Activated CD8-positive, alpha-beta memory T cell treated with anti-CD3 and anti-CD28 coated beads for 24 hours (primary cell): ENCODE measurements at places on chromosomes 3 and 15.

- no peak for DNase-seq
Measured at GRCh38 chr3:151568184-151568583, 107.3 kb upstream of the IGSF10 start.

DNA sequence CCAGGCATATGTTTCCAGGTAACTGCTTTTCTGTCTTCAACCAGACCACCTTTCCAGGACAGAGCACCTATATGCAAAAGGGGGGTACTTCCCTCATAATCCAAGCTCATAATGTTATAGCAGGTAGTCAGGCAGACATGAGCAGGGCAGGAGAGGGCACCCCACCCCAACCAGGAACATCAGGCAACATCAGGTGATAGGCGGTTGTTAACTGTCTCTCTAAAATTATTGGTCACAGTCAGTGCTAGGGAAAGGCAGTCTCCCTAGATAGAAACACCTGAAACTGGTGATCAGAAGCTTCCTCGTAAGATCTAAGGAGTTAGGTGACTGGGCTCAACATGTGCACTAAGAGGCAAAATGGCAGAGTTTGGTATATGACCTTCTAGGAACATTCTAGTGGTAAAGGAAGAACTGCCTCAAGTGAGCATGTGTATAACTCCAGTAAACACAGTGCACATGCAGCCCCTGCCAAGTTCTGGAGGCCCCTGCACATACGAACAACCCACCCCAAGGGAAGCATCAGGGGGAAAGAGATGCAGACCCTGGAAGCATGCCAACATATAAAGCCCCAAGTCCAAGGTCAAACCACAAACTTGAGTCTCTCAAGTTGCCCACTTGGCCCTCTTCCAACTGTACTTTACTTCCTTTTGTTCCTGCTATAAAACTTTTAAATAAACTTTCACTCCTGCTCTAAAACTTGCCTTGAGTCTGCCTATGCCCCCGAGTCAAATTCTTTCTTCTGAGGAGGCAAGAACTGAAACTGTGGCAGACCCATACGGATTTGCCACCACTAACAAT is 270.9 kb downstream of the ULK4 start:
- DNase-seq = no peak

GRCh38 chr3:113620091-113620490 is 76.4 kb downstream of the USF3 start:
- no peak for DNase-seq

DNA sequence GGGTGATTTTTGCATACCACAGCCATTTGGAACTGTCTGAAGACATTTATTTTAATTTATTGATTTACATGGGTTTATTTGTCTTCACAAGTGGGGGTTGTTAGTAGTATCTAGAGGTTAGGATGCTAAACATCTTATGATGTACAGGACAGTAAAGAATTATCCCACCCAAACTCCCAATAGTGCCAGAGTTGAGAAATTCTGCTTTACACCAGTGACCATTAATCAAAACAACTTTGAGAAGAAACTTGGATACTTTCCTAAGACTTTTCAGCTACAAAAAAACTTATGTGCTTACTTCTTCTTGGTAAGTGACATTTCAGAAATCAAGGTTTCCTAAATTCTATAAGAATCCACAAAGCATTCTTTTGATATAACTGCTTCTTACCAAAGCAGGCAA is 156.7 kb downstream of the SUCLG2 start:
- no peak for DNase-seq

GRCh38 chr15:80669663-80670273 is 25.3 kb upstream of the ABHD17C start:
- DNase-seq = no peak

- DNase-seq = no peak
Measured at GRCh38 chr3:123783050-123783689, 101.0 kb downstream of the MYLK start.
